Osteoblast (primary cell): ENCODE measurements at places on chromosomes 12 and 14. TPM values are rescaled to one million over a fixed set of nuclear protein-coding genes. Genes with fewer than 3 reads are reported as not detected.
A peak's percentile ranks its signal among the peaks of the same experiment; 100 is the strongest.

Gene EIF2S3B
- 2.5 and 2.9 TPM in 2 replicates for total RNA-seq

Gene MMP19
- total RNA-seq = 13.0 and 14.7 TPM in 2 replicates

Gene HPD
- under 0.01 TPM in 1 of 2 replicates, not detected in the other for total RNA-seq

Gene GALNT9
- total RNA-seq = 0.36 and 1.2 TPM in 2 replicates

Gene TCL1B
- not detected in 2 replicates for total RNA-seq

Gene SLC8A3
- under 0.01 TPM in 2 replicates for total RNA-seq

- DNase-seq = no peak
Observed at GRCh38 chr14:105169776-105170655, 1.4 kb upstream of the JAG2 start.

- peak; percentile 71 for DNase-seq
Observed at GRCh38 chr14:103078860-103079587, 5.0 kb upstream of the LBHD2 start.

DNA sequence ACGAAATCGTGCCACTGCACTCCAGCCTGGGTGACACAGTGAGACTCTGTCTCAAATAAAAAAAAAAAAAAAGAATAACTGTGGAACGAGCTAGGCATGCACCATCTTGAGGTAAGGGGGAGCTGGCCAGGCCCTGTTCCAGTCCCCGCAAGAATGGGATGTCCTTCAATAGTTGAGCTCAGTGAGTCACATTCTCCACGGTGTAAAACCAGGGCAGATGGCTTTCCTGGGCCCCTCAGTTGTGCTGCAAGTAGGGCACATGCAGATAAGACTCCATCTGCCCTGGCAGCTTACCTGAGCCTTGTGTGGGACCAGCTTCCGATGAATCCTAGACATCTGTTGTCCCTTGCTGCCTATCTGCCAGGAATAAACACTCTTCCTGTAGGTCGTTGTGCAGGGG lies 312.1 kb downstream of the VRK1 start:
- DNase-seq = no peak

DNA sequence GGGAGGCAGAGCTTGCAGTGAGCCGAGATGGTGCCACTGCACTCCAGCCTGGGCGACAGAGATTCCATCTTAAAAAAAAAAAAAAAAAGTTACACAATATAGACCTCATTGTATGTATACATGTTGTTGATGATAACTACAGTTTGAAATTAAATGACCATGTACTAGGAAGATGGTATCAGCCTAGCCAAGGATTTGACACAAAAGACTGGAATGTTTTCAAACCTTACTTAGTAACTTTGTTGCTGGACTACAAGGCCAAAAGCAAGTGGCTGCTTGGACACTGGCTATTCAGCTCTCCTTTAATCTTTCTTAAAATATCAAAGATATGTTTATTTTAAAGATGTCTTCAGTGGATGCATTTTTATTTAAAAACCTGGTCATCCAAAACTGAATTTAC lies 18.9 kb upstream of the NUDT4 start:
- peak; percentile 50 for DNase-seq

DNA sequence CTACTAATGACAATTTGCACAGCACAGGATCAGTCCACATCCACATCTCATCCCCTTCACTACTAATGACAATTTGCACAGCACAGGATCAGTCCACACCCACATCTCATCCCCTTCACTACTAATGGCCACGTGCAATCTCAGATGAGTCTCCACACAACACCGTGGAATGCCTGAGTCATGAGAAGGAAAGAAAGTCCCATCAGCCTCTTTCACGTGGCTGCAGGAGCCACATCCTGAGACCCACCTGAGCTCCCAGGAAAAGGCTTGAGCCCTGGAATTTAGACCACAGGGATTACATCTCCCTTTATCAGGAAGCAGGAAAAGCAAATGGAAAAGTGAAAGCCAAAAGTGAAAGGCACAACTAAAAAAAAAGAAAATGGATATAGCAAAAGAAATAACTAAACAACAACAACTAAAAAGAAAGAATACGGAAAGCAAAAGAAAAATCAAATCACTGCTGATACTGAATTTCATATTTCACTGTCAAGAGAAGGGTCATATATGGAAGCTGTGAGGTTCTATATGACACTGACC lies 1300.5 kb downstream of the TMEM121 start:
- no peak for DNase-seq

- DNase-seq = no peak
Observed at GRCh38 chr12:116164250-116165035, 113.0 kb downstream of the MED13L start.

- peak; percentile 98 for DNase-seq
Observed at GRCh38 chr14:105476097-105476830, 1.6 kb downstream of the CRIP2 start.

GRCh38 chr14:87229131-87229530 lies 763.9 kb downstream of the GALC start:
- no peak for DNase-seq
